ENCODE measurements at places on chromosomes 1 and 21.

GRCh38 chr1:184952428-184952827 lies 21.9 kb downstream of the NIBAN1 start:
- no peak for DNase-seq

DNA sequence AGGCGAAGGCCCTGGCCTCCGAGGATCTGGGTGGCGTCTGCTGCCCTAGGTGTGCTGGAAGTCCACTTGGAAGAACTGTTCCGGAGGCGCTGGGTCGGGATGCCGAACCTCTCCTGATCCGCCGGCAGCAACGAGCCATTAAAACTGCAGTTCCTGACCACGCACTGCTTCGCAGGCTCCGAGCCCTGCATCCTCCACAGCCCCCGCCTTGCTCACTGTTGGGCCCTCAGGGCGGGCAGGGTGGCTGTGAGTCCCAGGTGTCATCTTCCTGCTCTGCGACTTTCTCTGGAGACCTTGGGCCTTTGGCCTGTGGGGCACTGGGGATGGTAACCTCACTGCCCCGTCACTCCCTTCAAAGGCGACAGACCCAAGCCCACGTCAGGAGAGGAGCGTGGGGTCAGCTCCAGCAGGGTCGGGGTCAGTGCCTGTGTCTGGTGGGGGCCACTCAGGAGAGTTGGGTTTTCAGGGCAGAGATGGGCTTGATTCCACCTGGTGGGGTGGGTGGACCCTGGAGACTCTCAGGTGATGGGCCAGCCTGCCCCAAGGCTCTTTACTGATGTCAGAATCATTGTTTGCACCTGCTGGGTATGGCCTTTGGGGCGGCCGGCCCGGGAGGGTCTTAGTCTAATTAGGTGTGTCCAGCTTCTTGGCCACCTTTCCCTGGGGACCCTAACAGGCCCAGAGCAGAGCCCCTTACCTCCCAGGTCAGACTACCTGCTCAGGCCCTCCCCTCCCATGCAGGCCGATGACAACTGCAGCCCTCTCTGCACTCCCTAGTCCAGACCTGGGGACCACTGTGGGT lies 3.1 kb downstream of the PRXL2B start:
- DNase-seq: no peak

DNA sequence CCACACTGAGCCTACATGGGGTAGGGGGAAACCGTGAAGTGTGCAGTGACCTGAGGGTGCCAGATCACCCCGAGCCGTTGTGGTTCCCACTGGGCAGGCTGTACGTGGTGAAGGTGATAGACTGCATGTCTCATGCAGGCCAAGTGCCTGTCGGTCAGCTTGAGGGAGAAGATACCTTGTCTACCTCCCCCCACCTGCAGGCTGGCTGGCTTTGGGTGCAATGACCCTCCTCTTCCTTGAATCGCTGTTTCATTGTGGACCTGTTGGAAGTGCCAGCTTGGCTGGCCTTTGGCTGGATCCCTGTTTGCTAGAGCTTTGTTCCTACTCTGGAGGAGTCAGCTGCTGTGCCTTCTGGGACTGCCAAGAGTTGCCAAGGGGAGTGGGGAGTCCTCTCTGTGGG lies 92.5 kb downstream of the GALNT2 start:
- DNase-seq: no peak

GRCh38 chr1:228210076-228210651 lies 2.3 kb downstream of the OBSCN start:
- no peak for DNase-seq

GRCh38 chr1:117928881-117929342 lies 509 bp downstream of the GDAP2 start:
- DNase-seq: peak; percentile 36

DNA sequence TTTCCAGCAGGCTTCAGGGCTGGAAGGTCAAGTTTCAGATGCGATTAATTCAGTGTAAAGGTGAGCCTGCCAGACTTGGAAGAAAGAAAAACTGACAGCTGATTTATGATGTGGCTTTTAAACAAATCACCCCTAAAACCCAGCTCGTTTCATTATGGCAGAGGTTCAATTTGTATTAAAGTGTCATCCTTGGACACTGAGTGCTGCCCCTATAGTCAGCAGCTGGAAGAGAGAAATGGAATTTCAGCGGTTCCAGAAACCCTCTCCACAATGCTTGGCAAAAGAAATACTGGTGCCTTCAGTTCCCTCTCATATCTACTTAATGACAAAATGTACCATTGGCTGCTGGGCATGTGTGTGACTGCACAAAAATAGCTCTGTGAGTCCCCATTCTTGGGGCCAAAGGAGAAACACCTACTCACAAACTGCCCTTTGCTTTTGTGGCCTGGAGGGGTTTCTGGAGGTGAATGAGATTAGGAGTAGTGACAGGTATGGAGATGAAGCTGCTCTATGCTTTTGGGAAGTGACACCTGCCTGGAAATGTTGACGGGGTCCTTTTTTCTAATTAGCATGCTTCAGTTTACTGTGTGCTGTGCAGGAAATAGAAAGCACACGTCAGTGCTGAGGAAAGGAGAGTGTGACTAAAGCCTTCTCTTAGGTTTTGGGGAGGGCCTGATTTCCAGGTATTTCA lies 95.1 kb upstream of the TSPAN2 start:
- no peak for DNase-seq

DNA sequence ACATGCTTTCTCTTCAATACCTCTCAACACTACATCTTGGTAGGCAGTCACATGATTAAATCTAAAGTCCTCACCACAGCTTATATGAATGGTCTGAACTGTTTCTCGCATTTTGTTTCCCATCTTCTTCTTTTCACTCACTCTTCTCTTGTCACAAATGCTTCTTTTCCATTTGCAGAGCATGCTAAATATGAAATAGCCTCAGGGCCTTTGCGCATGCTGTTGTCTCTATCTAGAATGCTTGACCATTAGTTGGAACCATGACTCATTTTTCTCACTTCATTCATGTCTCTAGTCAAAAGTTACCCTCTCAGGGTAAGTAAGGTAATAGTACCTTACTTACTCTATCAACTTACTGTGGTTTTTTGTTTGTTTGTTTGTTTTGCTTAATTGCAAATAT lies 239.7 kb downstream of the PTPRC start:
- DNase-seq: no peak

- DNase-seq: no peak
Measured at GRCh38 chr1:109617291-109617801, 2.1 kb downstream of the GNAT2 start.

- no peak for DNase-seq
Measured at GRCh38 chr1:235291599-235292091, 36.3 kb downstream of the ARID4B start.

GRCh38 chr21:33699277-33699676 lies 57.0 kb downstream of the ITSN1 start:
- DNase-seq: no peak

GRCh38 chr1:200299571-200299970 lies 110.3 kb downstream of the ZNF281 start:
- no peak for DNase-seq

- DNase-seq: no peak
Measured at GRCh38 chr1:108699375-108700332, 7.5 kb downstream of the PRPF38B start.

DNA sequence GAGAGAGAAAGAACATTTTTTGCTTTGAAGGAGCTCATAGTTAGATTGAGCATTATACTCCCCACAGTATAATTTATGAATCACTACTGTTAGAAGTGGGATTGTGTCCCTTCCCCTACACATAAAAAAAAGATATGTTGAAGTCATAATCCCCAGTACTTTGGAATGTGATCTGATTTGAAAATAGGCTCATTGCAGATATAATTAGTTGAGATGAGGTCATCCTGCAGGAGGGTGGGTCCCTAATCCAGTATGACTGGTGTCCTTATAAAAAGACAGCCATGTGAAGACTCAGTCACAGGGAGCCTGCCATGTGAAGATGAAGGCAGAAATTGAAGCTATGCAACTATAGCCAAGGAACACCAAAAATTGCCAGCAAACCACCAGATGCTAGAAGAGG lies 76.4 kb downstream of the TGFB2 start:
- DNase-seq: no peak

DNA sequence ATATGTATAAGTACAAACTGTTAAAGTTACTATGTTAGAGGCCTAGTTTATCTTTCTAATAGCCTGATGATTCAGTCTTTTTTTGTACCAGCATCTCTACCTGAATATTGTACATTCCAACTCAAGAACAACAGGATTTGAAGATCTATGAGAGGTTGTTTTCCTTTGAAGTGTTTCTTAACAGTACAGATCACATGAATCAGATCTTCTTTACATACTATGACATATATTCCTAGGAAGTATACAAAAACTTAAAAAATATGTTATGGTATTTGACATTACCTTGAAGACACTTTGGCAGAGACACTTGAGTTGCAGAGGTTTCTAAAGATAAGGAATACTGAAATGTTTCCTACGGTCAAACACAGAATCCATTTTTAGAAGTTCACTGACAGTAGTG lies 1280.9 kb downstream of the KCNT2 start:
- DNase-seq: no peak

- DNase-seq: peak; percentile 38
Measured at GRCh38 chr1:59432531-59433439, 135.9 kb downstream of the FGGY start.

DNA sequence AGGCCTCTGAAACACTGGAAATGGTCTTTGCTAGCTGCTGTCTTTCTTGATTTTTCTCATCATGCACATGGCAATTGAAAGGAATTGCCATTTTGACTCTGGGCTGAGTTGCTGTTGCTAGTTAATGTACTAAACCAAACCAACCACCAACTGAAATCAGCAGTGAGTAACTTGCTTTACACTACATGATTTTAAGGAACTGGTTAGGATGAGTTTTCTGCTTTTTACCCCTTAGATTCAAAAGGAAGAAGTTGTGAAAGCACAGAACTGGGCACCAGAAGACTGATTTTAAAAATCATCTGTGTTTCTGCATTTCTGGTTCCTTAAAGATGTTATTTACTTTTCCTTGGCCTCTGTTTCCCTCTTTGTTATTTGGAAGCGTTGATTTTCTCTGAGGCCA lies 361.9 kb downstream of the HLX start:
- no peak for DNase-seq

DNA sequence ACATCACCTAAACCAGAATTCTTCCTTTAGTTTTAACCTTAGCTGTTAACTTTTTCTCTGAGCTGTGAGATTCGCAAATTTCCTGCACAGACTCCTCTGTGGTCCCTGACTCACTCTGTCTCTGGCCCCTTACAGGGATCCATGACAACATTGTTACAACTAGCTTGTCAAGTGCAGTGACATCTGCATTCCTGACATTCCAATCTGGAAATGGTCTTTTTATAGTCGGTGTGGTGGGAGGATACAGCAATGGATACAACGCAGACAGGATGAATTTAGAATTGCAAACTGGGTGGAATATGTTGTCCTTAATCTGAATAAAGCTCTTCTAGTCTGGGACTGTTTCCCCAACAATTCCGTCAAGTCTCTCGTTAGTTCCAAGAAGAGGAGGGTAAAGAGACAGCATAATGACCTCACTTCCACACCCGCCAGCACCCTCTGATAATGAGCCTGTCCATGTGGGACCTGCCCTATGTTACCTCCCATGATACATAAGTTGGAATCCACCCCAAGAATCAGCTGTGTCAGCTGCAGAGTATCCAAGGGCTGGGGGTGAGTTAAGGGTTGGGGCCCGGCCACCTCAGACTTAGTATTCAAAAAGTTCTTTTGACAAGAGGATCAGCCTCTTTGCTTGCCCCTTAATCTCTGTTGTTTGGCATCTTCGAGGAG lies 49.4 kb downstream of the ILDR2 start:
- no peak for DNase-seq

DNA sequence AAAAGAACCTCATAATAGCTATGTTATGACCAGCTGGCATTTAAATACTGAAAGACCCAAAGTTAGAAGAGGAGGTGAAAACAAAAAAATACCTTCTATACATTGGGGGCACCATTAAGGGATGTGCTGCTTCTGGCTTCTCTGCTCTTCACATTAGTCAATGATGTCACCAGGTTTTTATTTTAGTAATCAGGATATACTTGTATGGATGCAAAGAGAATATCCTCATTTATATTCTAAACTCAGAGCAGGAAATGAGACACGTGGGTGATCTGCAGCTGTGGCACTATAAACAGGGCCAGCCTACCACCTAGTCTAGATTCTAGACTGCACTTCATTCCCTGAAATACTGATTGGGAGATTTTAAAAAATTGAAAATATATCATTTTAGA lies 51.2 kb downstream of the WLS start:
- no peak for DNase-seq

DNA sequence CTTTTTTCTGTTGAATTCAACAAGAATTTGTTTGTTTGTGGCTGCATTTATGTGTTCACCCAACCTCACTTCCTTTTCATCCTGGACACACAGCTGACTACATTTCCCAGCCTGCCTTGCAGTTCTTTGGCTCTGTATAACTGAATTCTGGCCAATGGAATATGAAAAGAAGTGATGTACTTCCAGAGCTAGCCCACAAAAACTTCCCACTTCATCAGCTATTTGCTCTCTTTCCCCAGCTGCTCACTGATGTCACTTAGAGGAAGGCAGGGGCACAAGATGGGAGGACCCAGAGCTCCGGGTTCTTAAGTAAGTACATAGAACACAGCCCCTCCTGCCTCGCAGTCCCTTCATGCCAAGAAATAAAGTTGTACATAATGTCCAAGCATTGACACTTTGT lies 235.0 kb upstream of the FGGY start:
- DNase-seq: peak; percentile 17

DNA sequence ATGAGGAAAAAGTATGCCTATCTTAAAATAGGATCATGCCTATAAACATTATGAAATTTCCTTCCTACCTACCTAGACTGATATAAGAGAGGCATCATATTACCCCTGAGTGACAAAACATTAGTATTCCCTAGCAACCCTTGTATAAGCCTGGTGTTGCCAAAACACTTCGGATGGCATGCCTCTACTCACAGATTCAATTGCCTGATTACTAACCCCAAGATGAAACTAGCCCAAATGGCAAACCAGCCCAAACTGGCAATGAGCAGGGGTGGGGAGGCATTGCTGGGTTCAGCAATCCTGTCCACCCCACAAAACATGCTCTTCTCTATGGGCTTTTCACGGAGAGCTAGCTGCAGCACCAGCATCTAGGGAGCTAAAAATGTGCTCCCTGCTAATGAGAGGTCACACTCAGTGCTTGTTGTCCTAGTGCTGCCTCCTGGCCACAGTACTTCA lies 13.9 kb downstream of the PALMD start:
- no peak for DNase-seq

- no peak for DNase-seq
Measured at GRCh38 chr1:222043444-222044292, 301.8 kb upstream of the DUSP10 start.

GRCh38 chr1:42938645-42939615 lies 19.7 kb downstream of the SLC2A1 start:
- no peak for DNase-seq

Data from cerebellum (tissue), 4 donors.